Smooth muscle cell of the umbilical artery (primary cell): ENCODE measurements at places on chromosomes 11 and 22. TPM values are rescaled to one million over a fixed set of nuclear protein-coding genes. Genes with fewer than 3 reads are reported as not detected.

RNF214 gene
- 9.8 and 12.8 TPM in 2 replicates for total RNA-seq

SNX32 gene
- 0.92 and 1.8 TPM in 2 replicates for total RNA-seq

CRACR2B gene
- 0.30 and 1.2 TPM in 2 replicates for total RNA-seq

ARFGAP2 gene
- 103 and 125 TPM in 2 replicates for total RNA-seq

MYBPC3 gene
- total RNA-seq = not detected in 2 replicates

RIMBP3B gene
- total RNA-seq = 0.05 TPM in 1 of 2 replicates, not detected in the other

LMF2 gene
- 48.1 and 71.6 TPM in 2 replicates for total RNA-seq

KRTAP5-1 gene
- total RNA-seq = not detected in 2 replicates

PRSS23 gene
- 189 and 306 TPM in 2 replicates for total RNA-seq

TRIM6 gene
- 4.8 and 8.7 TPM in 2 replicates for total RNA-seq

ZNF70 gene
- total RNA-seq = 4.2 and 6.7 TPM in 2 replicates

PKP3 gene
- total RNA-seq = 0.69 and 1.8 TPM in 2 replicates

SYT12 gene
- 0.14 and 0.30 TPM in 2 replicates for total RNA-seq

CNTF gene
- 1.8 and 3.1 TPM in 2 replicates for total RNA-seq

ENDOD1 gene
- total RNA-seq = 79.0 and 98.1 TPM in 2 replicates

NCAM1 gene
- total RNA-seq = 4.2 and 14.2 TPM in 2 replicates

IL17REL gene
- 0.09 TPM in 1 of 2 replicates, not detected in the other for total RNA-seq

MS4A4A gene
- not detected in 2 replicates for total RNA-seq

MRGPRX3 gene
- total RNA-seq = not detected in 2 replicates

CARD10 gene
- 2.1 and 7.5 TPM in 2 replicates for total RNA-seq

PIH1D2 gene
- 0.69 and 1.2 TPM in 2 replicates for total RNA-seq

ARHGAP32 gene
- 23.5 and 27.3 TPM in 2 replicates for total RNA-seq

PDHX gene
- total RNA-seq = 59.1 and 68.6 TPM in 2 replicates

WNT11 gene
- 0.30 and 0.37 TPM in 2 replicates for total RNA-seq

BCO2 gene
- total RNA-seq = 2.3 and 12.2 TPM in 2 replicates

HOATZ gene
- total RNA-seq = not detected in 2 replicates

FHIP1B gene
- total RNA-seq = 9.5 and 15.3 TPM in 2 replicates

MUC5AC gene
- not detected in 2 replicates for total RNA-seq

RAB3IL1 gene
- total RNA-seq = 2.1 and 2.3 TPM in 2 replicates

WBP2NL gene
- total RNA-seq = 0.59 and 0.60 TPM in 2 replicates

CTSD gene
- 263 and 424 TPM in 2 replicates for total RNA-seq
